ENCODE measurements at places on chromosomes 13 and 19.

DNA sequence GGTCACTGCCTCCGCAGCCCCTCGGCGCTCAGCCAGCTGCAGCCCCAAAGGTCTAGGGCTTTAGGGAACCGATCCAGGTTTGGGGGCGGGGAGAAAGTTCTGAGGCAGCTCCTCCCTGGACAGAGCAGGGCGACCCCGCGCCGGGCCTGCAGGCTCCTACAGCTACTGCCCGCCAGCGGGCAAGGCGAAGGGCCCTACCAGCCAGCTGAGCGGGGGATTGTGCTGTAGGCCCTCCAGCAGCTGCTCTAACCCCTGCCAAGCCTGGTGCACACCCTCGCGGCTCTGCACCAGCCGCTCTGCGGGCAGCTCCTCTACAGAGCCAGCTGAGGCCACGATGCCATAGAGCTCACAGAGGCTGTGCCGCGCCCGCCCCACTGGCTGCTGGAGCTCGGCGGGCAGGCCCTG lies 14.0 kb downstream of the PLIN4 start:
- DNase-seq = no peak

DNA sequence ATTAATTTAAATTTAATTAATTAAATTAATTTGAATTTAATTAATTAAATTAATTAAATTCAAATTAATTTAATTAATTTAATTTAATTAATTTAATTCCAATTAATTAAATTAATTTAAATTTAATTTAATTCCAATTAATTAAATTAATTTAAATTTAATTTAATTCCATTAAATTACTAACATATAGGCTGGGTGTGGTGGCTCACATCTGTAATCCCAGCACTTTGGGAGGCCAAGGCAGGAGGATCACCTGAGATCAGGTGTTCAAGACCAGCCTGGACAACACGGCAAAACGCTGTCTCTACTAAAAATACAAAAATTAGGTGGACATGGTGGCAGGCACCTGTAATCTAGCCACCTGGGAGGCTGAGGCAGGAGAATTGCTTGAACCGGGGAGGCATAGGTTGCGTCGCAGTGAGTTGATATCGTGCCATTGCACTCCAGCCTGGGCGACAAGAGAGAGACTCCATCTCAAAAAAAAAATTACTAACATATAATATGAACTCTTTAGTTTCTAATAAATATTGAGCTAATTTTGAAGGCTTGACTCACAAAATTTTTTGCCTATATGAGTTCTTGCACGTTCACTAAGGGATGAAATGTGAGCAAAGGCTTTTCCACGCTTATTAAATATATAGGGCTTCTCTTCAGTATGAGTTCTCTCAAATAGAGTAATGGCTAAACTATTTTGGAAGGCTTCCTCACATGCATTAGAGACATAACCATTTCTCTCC lies 9.0 kb upstream of the USP29 start:
- DNase-seq = no peak

- no peak for DNase-seq
These were observed 347.2 kb upstream of the ARGLU1 start for GRCh38 chr13:106915146-106915545.

DNA sequence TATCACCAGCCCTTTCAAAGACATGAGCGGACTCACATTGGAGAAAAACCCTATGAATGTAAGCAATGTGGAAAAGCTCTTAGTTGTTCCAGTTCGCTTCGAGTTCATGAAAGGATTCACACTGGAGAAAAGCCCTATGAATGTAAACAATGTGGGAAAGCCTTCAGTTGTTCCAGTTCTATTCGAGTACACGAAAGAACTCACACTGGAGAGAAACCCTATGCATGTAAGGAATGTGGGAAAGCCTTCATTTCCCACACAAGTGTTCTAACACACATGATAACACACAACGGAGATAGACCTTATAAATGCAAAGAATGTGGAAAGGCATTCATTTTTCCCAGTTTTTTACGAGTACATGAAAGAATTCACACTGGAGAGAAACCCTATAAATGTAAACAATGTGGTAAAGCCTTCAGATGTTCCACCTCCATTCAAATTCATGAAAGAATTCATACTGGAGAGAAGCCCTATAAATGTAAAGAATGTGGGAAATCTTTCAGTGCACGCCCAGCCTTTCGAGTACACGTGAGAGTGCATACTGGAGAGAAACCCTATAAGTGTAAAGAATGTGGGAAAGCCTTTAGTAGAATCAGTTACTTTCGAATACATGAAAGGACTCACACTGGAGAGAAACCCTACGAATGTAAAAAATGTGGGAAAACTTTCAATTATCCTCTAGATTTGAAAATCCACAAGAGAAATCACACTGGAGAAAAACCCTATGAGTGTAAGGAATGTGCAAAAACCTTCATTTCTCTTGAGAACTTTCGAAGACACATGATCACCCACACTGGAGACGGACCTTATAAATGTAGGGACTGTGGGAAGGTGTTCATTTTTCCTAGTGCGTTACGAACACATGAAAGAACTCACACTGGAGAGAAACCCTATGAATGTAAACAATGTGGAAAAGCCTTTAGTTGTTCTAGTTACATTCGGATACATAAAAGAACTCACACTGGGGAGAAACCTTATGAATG lies 17.6 kb downstream of the ZNF791 start:
- no peak for DNase-seq

GRCh38 chr19:46717716-46718143 lies 816 bp upstream of the PRKD2 start:
- peak; percentile 20 for DNase-seq

- no peak for DNase-seq
These were observed 3.4 kb downstream of the PEAK3 start for GRCh38 chr19:2278459-2279158.

GRCh38 chr13:99870541-99870940 lies 101.0 kb downstream of the ZIC5 start:
- no peak for DNase-seq

GRCh38 chr13:32590266-32590665 lies 4.0 kb downstream of the PDS5B start:
- DNase-seq = no peak

GRCh38 chr19:44476559-44477408 lies 23.5 kb downstream of the ZNF180 start:
- no peak for DNase-seq

DNA sequence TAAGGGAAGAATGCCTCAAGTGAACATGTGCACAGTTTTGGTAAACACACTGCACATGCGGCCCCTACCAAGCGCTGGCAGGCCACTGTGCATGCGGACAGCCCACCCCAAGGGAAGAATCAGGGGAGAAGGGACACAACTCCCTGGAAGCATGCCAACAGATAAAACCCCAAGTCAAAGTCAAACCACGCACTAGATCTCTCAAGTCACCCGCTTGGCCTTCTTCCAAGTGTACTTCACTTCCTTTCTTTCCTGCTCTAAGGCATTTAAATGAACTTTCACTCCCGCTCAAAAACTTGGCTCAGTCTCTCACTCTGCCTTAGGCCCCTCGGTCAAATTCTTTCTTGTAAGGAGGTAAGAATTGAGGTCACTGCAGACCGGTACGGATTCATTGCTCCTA lies 4.6 kb upstream of the RFXAP start:
- DNase-seq = no peak

DNA sequence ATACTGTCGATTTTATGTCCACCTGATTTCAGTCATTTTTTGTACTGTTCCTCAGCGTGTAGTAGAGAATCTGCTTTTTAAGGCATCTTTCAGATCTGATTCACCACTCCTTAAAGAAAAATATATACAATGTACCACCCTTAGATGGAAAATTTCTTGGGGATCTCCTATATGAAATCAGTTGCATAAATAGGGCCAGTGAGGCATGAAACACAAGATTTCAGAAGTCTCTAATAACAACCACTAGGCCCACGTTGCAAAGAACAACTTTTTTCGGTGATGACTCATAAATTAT lies 1.4 kb downstream of the USP12 start:
- DNase-seq = peak; percentile 56

DNA sequence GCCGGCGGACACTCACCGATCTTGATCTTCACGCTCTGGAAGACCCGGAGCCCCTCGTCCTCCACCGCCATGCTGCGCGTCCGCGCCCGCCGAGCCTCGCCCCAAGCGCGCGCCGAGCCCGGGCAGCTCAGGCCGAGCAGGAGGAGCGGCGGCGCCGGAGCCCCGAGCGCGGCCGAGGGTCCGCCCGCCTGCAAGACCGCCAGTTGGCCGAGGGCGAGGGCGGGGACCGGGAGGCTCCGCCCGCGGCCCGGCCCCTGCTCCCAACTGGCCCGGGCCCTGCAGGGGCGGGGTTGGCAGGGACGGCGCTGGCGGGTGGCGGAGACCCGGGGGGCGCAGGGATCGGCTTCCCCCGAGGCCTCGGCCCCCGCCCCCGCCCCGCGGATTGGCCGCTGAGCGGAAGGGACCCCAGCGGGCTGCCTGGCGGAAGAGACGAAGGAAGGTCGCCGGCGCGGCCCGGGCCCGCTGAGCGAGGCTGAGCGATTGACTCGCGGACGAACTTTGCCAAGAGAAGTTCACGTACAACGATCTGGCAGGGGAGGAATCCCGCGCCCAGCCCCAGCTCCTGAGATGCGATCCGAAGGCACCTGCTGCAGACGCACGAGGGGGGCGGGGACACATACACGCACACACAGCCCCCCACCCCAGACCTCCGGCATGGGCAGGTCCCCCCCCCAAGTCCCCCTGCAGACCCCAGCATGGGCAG lies at the start of gene RASA3:
Gene RASA3 (minus strand): TSS at position 205 of the 703 bp plus-strand sequence. CDS start 134 bp downstream, at position 71.
- DNase-seq = peak; percentile 97

Data from AG20443 (cell line).